ENCODE measurements at places on chromosomes 2 and 18.

DNA sequence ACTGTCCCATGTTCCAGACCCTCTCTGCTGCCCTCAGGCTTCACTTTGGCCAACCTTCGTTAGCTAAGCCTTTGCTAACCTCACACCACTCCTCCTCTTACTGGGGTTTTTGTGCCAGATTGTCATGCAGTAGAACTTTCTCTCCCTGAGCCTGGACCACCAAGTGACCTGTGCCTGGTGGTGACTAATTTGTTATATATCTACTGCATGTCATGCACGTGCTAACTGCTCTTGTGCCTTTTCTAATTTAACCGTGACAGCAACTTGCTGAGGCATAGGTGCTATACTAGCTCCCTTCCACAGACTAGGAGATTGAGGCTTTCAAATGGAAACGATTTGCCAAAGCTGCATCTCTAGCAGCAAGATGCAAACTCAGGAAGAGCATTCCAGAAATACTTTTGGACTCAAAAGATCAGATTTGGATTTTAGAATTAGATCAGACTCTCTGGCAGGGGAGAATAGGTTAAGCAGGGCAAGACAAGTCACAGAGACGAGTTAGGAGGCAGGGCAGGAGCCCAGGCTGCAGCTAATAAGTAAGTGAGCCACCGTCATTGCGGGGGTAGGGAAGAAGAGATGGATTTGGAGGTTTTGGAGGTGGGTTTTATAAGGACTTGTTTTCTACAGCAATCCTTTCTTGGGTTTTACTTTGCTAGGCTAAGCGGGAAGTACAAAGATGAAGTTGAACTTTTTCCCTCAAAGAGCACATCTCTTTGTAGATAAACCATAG is 1.8 kb downstream of the PPP1R7 start:
- DNase-seq, result no peak

DNA sequence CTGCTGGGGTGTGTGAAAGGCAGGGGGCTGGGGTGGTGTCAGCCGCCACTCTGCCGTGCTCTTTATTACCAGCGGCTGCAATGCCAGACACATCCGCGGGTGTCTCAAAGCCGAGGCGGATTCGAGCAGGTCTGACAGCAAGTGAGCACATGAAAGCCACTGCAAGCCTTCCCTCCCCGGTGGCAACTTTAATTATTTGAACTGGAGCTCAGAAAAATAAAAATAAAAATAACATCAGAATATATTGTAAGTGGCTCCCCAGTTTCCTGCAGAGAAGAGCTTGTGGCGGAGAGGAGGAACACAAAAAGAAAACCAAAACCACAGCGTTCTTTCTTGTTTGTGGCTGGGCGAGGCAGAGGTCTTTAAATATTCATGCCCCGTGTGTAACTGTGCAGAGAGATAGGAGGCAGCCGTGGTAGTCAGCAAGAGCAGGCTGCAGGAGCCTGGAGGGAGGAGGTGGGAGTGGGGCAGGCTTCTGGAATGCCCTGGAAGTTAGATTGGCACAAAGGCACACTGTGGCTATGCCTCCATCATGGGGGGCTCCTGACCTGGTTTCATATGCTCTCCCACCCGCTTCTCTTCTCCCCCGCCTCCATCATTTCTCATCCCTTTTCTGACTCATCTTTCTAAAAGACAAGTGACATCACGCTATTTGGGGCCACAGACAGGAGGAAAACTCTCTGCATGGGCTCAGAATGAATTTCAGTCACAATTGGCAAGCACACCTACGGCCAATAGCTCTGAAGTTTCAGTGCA is 199.8 kb downstream of the CLIP4 start:
- DNase-seq, result peak; percentile 54

- no peak for DNase-seq
Observed at GRCh38 chr2:191048073-191048472, 34.1 kb upstream of the STAT1 start.

DNA sequence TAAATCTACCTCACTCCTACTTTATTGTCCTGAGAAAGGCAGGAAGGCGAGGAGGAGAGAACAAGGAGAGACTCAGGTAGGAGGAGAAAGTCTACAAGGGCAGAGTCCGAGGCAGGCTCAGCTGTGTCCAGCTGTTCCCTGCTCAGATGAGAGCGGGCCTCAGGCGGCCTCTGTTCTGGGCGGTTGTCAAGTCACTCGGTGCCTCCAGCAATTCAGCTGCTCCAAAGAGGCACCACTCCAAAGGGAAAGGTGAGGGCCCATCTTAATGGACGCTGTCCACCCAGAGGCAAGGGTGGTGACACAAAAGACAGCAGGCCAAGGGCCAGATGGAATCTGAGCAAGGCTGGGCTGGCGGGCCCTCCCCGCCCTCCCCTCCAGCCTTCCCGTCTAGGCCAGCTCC is 101.4 kb upstream of the EPAS1 start:
- no peak for DNase-seq

DNA sequence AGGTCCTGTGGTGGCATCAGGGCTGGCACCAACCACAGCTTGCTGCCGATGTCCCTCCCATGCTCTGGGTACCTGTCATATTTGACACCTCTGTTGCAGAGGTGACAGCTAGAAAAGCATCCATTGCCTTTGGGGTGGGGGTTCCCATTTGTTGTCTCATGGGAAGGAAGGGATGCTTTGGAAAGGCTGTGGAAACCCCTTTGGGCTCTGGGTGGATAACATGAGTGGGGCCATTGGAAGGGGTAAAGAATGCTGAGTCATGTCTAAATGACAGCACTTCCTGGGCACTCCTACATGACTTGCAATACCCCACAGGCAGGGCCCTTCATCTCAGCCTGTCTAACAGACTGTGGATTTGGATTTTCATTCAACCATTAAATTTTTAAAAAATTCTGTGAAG is 27.8 kb downstream of the CTIF start:
- DNase-seq, result no peak

- no peak for DNase-seq
Observed at GRCh38 chr2:205660521-205661124, 21.7 kb upstream of the NRP2 start.

- DNase-seq, result no peak
Observed at GRCh38 chr2:71950256-71951082, 197.2 kb downstream of the CYP26B1 start.

DNA sequence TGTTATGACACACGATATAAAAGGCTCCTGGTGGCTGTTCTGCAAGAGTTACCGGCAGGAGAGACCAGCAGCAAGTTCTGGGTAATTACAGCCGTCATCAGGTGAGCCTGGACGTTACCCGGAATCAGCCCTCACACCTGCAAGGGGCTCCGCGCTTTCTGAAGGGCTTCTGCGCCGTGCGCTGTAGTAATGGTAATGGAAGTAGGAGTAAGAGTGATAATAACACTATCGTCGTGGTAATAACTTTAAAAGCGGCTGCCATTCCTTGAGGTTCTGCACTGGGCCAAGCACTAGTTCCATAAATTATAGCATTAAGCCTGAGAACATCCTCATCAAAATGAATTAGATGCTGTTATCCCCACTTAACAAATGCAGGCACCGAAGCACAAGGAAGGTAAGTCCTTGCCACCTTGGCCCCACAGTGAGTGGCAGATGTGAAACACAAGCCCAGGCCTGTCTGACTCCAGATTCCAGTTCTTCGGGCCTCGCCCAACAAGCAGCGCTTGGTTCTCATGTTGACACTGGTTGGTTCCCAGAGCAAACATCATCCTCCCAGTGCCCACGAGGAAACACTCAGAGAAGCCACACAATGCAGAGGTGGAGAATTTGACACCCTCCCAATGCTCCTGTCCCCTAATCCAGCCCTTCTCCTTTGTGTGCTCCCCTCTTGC is 205.2 kb downstream of the EIPR1 start:
- DNase-seq, result no peak

GRCh38 chr2:29579495-29580169 is 341.8 kb downstream of the ALK start:
- no peak for DNase-seq
